ENCODE measurements at places on chromosomes 3 and 15. TPM values are rescaled to one million over a fixed set of nuclear protein-coding genes. Genes with fewer than 3 reads are reported as not detected.

Gene CYP1A2
- not detected for total RNA-seq

Gene P3H2
- 73.3 TPM for total RNA-seq

Gene SLC9C1
- not detected for total RNA-seq

Gene GOLGA6L10
- total RNA-seq: 1.2 TPM

Gene JMJD7
- total RNA-seq: 45.4 TPM

Gene HHLA2
- total RNA-seq: not detected

Gene ZKSCAN7
- 2.2 TPM for total RNA-seq

Gene PATL2
- total RNA-seq: 1.2 TPM

Gene EPHA6
- total RNA-seq: not detected

Gene GASK1A
- total RNA-seq: 2.4 TPM

DNA sequence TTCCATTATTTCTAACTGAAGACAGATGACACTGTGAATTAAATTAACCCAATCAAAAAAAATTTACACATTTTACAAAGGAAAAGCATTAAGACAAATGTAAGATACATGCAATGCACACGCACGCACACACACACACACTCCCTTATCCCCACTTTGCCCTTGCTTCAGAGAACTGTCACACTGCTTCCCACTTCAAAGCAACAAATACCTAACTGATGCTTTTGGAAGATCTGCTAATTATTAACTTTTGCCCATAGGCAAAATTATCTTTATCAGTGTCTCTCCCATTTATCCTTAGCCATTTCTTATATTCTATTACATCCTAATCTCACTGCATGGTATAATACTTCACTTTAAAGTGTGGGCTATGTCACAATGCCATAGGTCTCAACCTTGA, 60.3 kb downstream of the SETD2 start:
- H3K27me3 ChIP-seq: no peaks in the 10 kb centered on the region
- no peak overlapping the region for H3K27ac ChIP-seq

DNA sequence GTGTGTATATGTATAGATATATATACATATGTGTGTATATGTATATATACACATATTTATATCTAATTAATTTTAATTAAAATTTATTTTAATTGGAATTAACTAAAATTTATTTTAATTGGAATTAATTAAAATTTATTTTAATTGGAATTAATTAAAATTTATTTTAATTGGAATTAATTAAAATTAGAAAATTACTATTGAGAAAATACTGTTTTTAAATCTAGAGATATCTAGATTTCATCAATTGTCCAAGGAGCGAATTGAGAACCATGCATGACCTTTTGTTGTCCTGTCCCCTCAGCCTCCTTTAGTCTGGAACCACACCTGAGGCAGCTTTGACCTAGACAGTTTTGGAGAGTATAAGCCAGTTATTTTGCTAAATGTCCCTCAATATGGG, 1.8 kb downstream of the MOBP start:
- no peaks in the 10 kb centered on the region for H3K27me3 ChIP-seq

DNA sequence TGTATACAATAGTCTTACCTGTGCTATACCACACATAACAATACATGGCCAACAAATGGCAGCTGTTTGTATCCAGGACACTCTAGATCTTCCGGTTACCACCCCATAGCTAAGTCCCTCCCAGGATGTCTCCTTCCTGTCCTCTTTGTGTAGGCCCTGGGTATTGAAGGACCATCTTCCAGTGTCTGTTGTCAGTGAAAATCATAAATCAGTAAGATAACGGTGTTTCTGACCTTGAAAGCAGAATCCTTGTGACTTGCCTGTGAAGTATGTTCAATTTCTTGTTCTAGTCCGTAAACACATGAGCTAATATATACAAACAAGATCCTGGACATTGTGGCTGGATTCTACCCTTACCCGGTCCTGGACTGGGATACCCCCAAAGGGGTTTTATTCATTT, 462.8 kb downstream of the NTRK3 start:
- no peak overlapping the region for H3K4me3 ChIP-seq
- no peak for DNase-seq
- no peaks in the 10 kb centered on the region for H3K36me3 ChIP-seq
- H3K27me3 ChIP-seq: no peaks in the 10 kb centered on the region
- no peak overlapping the region for H3K27ac ChIP-seq

DNA sequence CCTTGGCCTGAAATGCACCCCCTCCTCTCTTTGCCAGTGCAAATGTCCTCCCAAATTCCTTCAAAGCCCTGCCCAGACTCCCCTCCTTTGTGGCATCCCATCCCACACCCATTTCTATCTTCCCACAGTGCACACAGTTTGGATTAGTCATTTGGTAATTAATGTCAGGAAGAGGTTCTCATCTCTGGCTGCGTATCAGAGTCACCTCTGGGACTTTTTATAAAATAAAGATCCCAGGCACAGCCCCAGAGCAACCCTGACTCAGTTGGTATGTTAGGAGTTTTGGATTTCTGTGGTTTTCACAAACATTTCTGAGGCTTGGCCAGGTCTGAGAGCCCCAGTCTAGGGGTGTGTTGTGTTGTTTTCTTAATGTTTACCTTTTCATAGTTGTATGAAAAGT, 41.6 kb downstream of the C3orf20 start:
- H3K4me3 ChIP-seq: no peak overlapping the region
- H3K4me1 ChIP-seq: no peaks in the 10 kb centered on the region
- H3K27me3 ChIP-seq: no peaks in the 10 kb centered on the region
- H3K36me3 ChIP-seq: no peaks in the 10 kb centered on the region
- no peak for DNase-seq

GRCh38 chr15:41978534-41978933, 6.2 kb upstream of the EHD4 start:
- DNase-seq: peak; percentile 35
- H3K4me1 ChIP-seq: peaks cover 16% of the 10 kb centered on the region
- H3K27ac ChIP-seq: no peak overlapping the region
- no peaks in the 10 kb centered on the region for H3K27me3 ChIP-seq

GRCh38 chr3:67655364-67656121, 1.1 kb upstream of the SUCLG2 start:
- H3K4me3 ChIP-seq: peak overlapping the region; percentile 84
- peaks cover 31% of the 10 kb centered on the region for H3K4me1 ChIP-seq
- H3K27ac ChIP-seq: no peak overlapping the region
- DNase-seq: no peak
- no peaks in the 10 kb centered on the region for H3K36me3 ChIP-seq

DNA sequence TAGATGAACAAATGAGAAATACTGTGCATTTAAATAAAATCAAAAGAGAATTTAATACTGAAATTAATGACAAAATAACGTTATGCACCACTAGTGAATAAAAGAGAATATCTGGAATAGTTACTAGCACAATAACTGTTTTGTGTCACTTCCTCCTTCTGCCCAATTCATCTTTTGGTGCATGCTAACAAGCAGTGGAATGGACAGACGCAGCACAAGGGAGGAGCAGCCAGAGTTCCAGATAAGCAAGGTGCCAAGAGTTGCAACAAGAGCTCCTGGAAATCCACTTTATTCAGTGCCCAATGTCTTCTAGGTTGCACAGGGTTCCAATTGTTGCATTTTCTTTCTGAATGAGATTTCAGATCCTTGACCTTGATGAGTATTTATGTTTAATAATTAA, 66.5 kb upstream of the PLXND1 start:
- no peak for DNase-seq
- H3K4me3 ChIP-seq: no peak overlapping the region
- H3K36me3 ChIP-seq: peaks cover 13% of the 10 kb centered on the region
- H3K4me1 ChIP-seq: peaks cover 12% of the 10 kb centered on the region
- H3K27ac ChIP-seq: no peak overlapping the region

GRCh38 chr3:124246949-124247348, 255.0 kb upstream of the ROPN1 start:
- no peak overlapping the region for H3K27ac ChIP-seq
- H3K4me3 ChIP-seq: no peak overlapping the region
- H3K27me3 ChIP-seq: no peaks in the 10 kb centered on the region

- no peaks in the 10 kb centered on the region for H3K27me3 ChIP-seq
- H3K36me3 ChIP-seq: peaks cover 34% of the 10 kb centered on the region
- H3K4me1 ChIP-seq: no peaks in the 10 kb centered on the region
- H3K4me3 ChIP-seq: no peak overlapping the region
- H3K27ac ChIP-seq: no peak overlapping the region
These were observed 74.9 kb downstream of the RAD18 start for GRCh38 chr3:8888301-8888915.

GRCh38 chr15:80822676-80823075, 43.5 kb downstream of the CEMIP start:
- peaks cover 6% of the 10 kb centered on the region for H3K4me1 ChIP-seq
- H3K27me3 ChIP-seq: no peaks in the 10 kb centered on the region
- H3K4me3 ChIP-seq: no peak overlapping the region
- H3K27ac ChIP-seq: no peak overlapping the region
- no peaks in the 10 kb centered on the region for H3K36me3 ChIP-seq
- DNase-seq: no peak

- H3K4me3 ChIP-seq: no peak overlapping the region
- no peak overlapping the region for H3K27ac ChIP-seq
These were observed 98.3 kb upstream of the ZBTB20 start for GRCh38 chr3:115245438-115245837.

Measured in suprapubic skin (tissue), 4 donors.